Pancreas (tissue), 10 donors: ENCODE measurements at places on chromosomes 3 and 15. TPM values are rescaled to one million over a fixed set of nuclear protein-coding genes. Genes with fewer than 3 reads are reported as not detected.

IL20RB gene
- total RNA-seq: 0.28 TPM

MOBP gene
- not detected for total RNA-seq

ATP13A5 gene
- total RNA-seq: 0.09 TPM

RTP3 gene
- total RNA-seq: not detected

MYO5C gene
- 32.6 TPM for total RNA-seq

SERINC4 gene
- total RNA-seq: not detected

KLHL6 gene
- total RNA-seq: 0.19 TPM

EFHB gene
- not detected for total RNA-seq

SLC28A1 gene
- total RNA-seq: 0.19 TPM

LHFPL4 gene
- 0.37 TPM for total RNA-seq

PIK3R4 gene
- total RNA-seq: 11.4 TPM

CHST2 gene
- total RNA-seq: 0.79 TPM

SKOR1 gene
- 0.42 TPM for total RNA-seq

ATP2B2 gene
- total RNA-seq: 0.23 TPM

GADL1 gene
- not detected for total RNA-seq

AQR gene
- 8.1 TPM for total RNA-seq

MME gene
- 2.1 TPM for total RNA-seq

GOLGA8Q gene
- 0.83 TPM for total RNA-seq

ATP10A gene
- total RNA-seq: 1.2 TPM

ARHGEF26 gene
- 4.7 TPM for total RNA-seq
